Heart left ventricle (tissue), 16 donors: ENCODE measurements at places on chromosomes 3 and 15.

GRCh38 chr3:111907151-111907550, 48.1 kb downstream of the PHLDB2 start:
- H3K4me3 ChIP-seq, result no peak overlapping the region
- no peaks in the 10 kb centered on the region for H3K36me3 ChIP-seq
- no peak for DNase-seq
- no peak overlapping the region for H3K27ac ChIP-seq
- peaks cover 54% of the 10 kb centered on the region for H3K4me1 ChIP-seq

GRCh38 chr15:67178569-67179210, 75.8 kb downstream of the AAGAB start:
- peaks cover 14% of the 10 kb centered on the region for H3K4me1 ChIP-seq
- H3K4me3 ChIP-seq, result no peak overlapping the region
- peaks cover 17% of the 10 kb centered on the region for H3K36me3 ChIP-seq
- peak; percentile 54 for DNase-seq
- H3K27ac ChIP-seq, result peak overlapping the region; percentile 12
- H3K27me3 ChIP-seq, result no peaks in the 10 kb centered on the region

GRCh38 chr3:138184994-138185393, 2.1 kb upstream of the ARMC8 start:
- no peak for DNase-seq
- no peak overlapping the region for H3K4me3 ChIP-seq
- no peak overlapping the region for H3K27ac ChIP-seq

- DNase-seq, result no peak
- H3K4me1 ChIP-seq, result peaks cover 11% of the 10 kb centered on the region
- H3K27ac ChIP-seq, result no peak overlapping the region
- no peak overlapping the region for H3K4me3 ChIP-seq
Observed at GRCh38 chr3:177440456-177441104, 243.3 kb upstream of the TBL1XR1 start.

DNA sequence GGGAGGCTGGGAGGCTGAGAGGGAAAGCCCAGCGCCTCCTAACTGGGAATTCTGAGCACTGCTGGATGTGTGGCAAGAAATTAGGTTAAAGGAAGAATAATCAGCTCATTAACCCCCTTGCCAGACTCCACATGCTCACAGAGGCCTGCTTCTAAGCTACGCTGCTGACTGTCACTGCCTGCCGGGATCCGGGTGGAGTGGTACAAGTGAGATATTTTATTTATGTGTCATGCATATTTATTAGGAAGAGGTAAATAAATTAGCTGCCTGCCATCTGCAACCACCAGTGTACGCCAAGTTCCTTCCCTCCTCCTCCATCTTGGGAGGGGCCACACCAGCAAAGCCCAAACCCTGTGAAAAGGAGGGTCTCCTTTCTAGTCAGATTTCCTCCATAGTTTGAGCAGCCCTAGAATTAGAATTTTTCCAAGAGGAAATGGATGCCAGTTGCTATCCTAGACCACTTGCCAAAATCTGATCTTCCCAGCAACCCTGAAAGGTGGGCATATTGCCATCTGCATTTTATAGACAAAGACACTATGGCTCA, 43.5 kb upstream of the GRIP2 start:
- H3K27ac ChIP-seq, result no peak overlapping the region
- H3K36me3 ChIP-seq, result no peaks in the 10 kb centered on the region
- no peaks in the 10 kb centered on the region for H3K4me1 ChIP-seq
- no peak overlapping the region for H3K4me3 ChIP-seq
- peaks cover 18% of the 10 kb centered on the region for H3K27me3 ChIP-seq

DNA sequence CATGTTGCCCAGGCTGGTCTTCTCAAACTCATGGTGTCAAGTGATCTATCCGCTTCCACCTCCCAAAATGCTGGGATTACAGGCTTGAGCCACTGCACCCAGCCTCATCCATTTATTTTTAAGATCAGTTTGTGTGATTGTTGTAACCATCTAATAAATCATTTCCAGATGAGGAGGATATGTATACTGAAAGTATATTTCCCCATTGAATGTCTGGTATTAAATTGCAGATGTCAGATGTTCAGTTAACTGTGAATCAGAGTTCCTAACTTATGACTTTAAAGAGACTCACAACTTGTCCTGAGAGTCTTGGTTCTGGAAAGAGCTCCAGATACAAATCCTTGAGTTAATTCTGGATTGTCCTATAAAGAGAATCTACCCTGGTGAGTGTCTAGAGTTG, 62.4 kb downstream of the TRIM71 start:
- H3K4me1 ChIP-seq, result no peaks in the 10 kb centered on the region
- H3K27me3 ChIP-seq, result no peaks in the 10 kb centered on the region
- no peak for DNase-seq
- H3K36me3 ChIP-seq, result no peaks in the 10 kb centered on the region
- no peak overlapping the region for H3K27ac ChIP-seq

DNA sequence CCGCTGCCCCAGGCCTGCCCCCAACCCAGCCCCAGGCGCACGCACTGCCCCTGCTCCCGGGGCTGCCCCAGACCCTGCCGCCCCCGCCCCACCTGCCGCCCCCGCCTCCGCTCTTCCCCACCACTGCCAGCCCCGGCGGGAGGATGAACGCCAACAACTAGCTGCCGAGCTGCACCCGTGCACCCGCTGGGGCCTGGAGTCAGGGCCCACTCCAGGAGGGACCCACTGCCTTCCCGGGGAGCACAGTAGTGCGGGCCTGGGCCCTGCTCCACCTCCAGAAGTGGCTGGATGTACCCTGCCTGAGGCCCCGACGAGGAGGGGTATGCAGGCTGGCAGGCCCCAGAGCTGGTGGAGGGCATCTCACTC, 10.9 kb downstream of the ZBTB47 start:
- no peak overlapping the region for H3K27ac ChIP-seq
- no peaks in the 10 kb centered on the region for H3K27me3 ChIP-seq
- H3K36me3 ChIP-seq, result no peaks in the 10 kb centered on the region
- peaks cover 41% of the 10 kb centered on the region for H3K4me1 ChIP-seq

- no peak for DNase-seq
- H3K4me3 ChIP-seq, result no peak overlapping the region
- no peaks in the 10 kb centered on the region for H3K4me1 ChIP-seq
- H3K27me3 ChIP-seq, result peaks cover 4% of the 10 kb centered on the region
Observed at GRCh38 chr3:133998691-133999241, 31.0 kb downstream of the SLCO2A1 start.

DNA sequence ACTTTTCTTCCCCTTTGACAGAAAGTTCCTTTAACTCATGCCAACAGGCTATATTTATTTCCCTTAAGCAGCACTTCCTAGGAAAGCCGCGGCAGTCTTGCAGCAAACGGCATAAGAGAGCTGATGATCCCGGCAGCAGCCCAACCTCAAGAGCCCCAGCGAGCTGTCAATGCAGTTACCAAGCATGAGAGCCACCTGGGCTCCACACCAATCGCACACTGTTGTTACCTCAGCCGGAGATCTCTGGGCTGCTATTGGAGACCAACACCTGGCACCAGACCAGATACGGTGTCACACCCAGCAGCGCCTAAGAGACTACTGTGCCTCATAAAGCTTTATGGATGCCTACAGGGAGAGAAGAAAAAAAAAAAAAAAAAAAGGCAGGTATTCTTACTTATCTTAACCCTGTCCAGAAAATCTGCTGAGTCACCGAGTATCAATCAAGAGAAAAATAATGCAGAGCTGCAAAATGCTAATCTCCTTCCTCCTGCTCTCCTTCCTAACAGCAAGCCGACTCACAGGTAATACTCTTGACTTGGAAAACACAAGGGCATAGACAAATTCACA, 11.7 kb downstream of the ABCC5 start:
- H3K36me3 ChIP-seq, result peaks cover 4% of the 10 kb centered on the region
- H3K4me1 ChIP-seq, result peaks cover 52% of the 10 kb centered on the region
- no peaks in the 10 kb centered on the region for H3K27me3 ChIP-seq
- DNase-seq, result peak; percentile 48
- no peak overlapping the region for H3K27ac ChIP-seq

- H3K4me3 ChIP-seq, result no peak overlapping the region
- peak overlapping the region; percentile 81 for H3K27ac ChIP-seq
- no peak for DNase-seq
- peaks cover 47% of the 10 kb centered on the region for H3K4me1 ChIP-seq
- H3K27me3 ChIP-seq, result no peaks in the 10 kb centered on the region
- H3K36me3 ChIP-seq, result no peaks in the 10 kb centered on the region
Observed at GRCh38 chr3:187777331-187777941, 32.2 kb upstream of the BCL6 start.

DNA sequence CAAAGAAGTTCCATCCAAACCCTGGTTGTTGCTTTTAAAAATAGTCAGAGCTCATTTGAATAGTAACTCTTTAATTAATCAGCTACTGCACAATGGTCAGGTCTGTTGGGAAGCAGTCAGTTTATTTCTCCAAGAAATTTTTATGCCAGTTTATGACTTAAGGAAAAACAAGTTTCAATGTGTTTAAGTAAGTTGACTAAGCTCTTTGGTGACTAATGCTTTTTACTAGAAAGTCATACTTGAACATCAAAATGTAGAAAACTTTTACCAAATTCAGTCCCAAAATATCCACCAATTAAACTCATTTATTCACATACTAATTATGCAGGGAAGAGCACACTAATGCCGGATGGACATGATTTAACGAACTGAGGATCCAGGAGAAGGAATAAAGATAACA, 22.1 kb downstream of the PRICKLE2 start:
- H3K27ac ChIP-seq, result no peak overlapping the region
- no peaks in the 10 kb centered on the region for H3K36me3 ChIP-seq
- H3K4me1 ChIP-seq, result no peaks in the 10 kb centered on the region

- H3K36me3 ChIP-seq, result no peaks in the 10 kb centered on the region
- no peaks in the 10 kb centered on the region for H3K4me1 ChIP-seq
- H3K4me3 ChIP-seq, result no peak overlapping the region
- no peak overlapping the region for H3K27ac ChIP-seq
- no peaks in the 10 kb centered on the region for H3K27me3 ChIP-seq
Observed at GRCh38 chr3:167559924-167560323, 86.1 kb upstream of the SERPINI2 start.

- no peak overlapping the region for H3K4me3 ChIP-seq
- no peaks in the 10 kb centered on the region for H3K27me3 ChIP-seq
- DNase-seq, result no peak
- H3K27ac ChIP-seq, result no peak overlapping the region
- no peaks in the 10 kb centered on the region for H3K4me1 ChIP-seq
Observed at GRCh38 chr3:41126961-41127360, 72.3 kb upstream of the CTNNB1 start.

GRCh38 chr3:32457971-32458471, 44.6 kb downstream of the CMTM6 start:
- no peaks in the 10 kb centered on the region for H3K27me3 ChIP-seq
- H3K4me1 ChIP-seq, result peaks cover 4% of the 10 kb centered on the region
- no peak overlapping the region for H3K27ac ChIP-seq
- no peaks in the 10 kb centered on the region for H3K36me3 ChIP-seq
- DNase-seq, result no peak
- no peak overlapping the region for H3K4me3 ChIP-seq

DNA sequence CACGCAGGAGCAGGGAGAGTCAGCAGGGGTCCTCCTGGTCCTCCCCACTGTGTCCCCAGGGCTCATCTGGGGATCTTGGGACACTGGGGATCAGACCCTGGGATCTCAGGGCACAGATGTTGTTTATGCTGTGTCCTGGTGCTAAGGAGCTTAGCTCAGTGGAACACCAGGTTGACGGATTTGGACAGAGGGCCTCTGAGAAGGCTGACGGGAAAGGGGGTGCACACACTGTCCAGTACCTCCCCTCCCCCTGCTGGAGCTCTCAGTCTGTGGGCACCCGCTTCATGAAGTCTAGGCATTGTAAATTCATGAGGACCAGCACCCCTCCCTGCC, 21.9 kb upstream of the SEMA3F start:
- DNase-seq, result no peak
- H3K27me3 ChIP-seq, result no peaks in the 10 kb centered on the region
- no peak overlapping the region for H3K4me3 ChIP-seq
- H3K4me1 ChIP-seq, result peaks cover 13% of the 10 kb centered on the region

GRCh38 chr3:143970773-143971358, 757 bp upstream of the DIPK2A start:
- DNase-seq, result peak; percentile 83
- H3K4me1 ChIP-seq, result no peaks in the 10 kb centered on the region
- H3K36me3 ChIP-seq, result no peaks in the 10 kb centered on the region
- H3K4me3 ChIP-seq, result peak overlapping the region; percentile 97
- H3K27ac ChIP-seq, result peak overlapping the region; percentile 97
- H3K27me3 ChIP-seq, result no peaks in the 10 kb centered on the region
